ENCODE measurements at places on chromosomes 6 and 20.

DNA sequence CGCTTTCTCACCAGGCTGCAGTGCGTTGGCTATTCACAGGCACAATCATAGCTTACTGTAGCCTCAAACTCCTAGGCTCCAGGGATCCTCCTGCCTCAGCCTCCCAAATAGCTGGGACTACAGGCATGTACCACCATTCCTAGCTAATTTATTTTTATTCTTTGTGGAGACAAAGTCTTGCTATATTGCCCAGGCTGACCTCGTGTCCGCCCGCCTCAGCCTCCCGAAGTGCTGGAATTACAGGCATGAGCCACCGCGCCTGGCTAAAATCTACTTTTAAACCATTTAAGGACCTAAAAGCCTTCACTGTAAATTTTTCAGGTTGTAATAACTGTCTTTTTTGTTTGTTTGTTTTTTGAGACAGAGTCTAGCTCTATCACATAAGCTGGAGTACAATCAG lies 15.2 kb downstream of the SAMHD1 start:
- no peak for DNase-seq

GRCh38 chr20:24337069-24337468 lies 132.4 kb upstream of the SYNDIG1 start:
- DNase-seq, result no peak

- DNase-seq, result no peak
Measured at GRCh38 chr6:37667050-37667814, 30.5 kb downstream of the MDGA1 start.

GRCh38 chr6:106829451-106829850 lies 145.1 kb downstream of the CD24 start:
- DNase-seq, result no peak

DNA sequence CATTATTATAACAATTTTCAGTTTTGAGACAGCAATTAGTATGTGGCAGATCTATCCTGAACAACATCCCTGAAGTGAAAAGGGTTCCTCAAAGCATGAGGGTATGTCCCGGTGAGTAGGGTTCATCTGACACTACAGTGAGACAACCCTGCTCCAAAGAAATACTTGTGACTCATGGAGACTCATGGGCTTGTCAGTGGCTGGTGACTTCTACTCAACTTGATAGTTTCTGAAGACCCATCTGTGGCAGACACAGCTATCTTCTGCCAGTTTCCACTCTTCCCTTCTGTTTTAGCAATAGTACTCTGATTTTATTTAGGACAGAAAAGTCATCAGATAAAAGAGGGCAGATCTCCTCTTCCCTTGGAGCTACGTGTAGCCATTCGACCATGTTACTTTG lies 41.4 kb downstream of the MAP3K7 start:
- DNase-seq, result no peak

- no peak for DNase-seq
Measured at GRCh38 chr6:111741177-111741952, 131.9 kb downstream of the FYN start.

GRCh38 chr6:91268941-91269340 lies 682.1 kb upstream of the MAP3K7 start:
- DNase-seq, result no peak

DNA sequence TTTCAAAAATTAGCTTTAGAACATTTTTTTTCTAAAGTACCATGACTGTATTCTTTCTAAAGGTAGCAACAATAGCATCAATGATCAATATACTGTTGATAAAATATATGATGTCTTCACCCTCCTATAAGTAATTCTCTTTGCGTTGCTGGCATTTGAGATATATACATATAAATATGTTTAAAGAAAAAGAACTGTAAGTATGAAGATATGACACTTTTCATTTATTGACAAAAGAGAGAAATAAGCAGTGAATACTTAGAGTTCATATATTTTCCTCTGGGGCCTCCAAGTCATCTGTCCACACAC lies 49.4 kb upstream of the SCGN start:
- DNase-seq, result no peak

DNA sequence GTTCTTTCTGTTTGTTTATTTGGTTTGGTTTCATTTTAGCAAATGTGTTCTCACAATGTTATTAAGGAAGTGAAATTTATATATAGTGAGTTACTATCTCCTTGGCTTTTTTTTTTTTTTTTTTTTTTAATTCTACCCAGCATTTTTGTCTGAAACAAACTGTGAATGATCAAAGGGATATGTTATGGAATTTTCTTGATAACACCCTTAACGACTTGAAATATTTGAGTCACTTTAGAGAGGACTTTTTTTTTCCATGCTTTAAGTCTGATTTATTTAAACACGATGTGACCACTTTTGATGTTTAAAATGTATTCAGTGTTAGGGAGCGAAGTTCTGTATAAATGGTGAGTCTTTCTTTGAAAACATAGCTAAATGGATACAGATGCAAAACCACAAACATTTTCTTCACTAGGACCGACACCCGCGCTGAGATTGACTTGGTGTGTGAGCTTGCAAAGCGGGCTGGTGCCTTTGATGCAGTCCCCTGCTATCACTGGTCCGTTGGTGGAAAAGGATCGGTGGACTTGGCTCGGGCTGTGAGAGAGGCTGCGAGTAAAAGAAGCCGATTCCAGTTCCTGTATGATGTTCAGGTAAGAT lies 149.7 kb downstream of the MTHFD1L start:
- DNase-seq, result no peak

DNA sequence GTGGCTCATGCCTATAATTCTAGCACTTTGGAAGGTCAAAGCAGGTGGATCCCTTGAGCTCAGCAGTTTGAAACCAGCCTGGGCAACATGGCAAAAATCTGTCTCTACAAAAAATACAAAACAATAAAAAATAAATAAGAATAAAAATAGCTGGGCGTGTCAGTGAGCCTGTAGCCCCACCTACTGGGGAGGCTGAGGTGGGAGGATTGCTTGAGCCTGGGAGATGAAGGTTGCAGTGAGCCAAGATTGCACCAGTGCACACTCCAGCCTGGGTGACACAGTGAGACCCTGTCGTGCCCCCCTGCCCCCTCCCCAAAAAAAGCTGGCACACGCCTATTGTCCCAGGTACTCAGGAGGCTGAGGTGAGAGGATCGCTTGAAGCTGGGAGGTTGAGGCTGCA lies 35.1 kb upstream of the SRPK1 start:
- DNase-seq, result no peak

GRCh38 chr6:70180183-70180900 lies 122.5 kb downstream of the COL9A1 start:
- DNase-seq, result no peak

- DNase-seq, result no peak
Measured at GRCh38 chr6:163342571-163343539, 71.7 kb upstream of the QKI start.

GRCh38 chr20:50227506-50227905 lies 36.9 kb downstream of the CEBPB start:
- no peak for DNase-seq

DNA sequence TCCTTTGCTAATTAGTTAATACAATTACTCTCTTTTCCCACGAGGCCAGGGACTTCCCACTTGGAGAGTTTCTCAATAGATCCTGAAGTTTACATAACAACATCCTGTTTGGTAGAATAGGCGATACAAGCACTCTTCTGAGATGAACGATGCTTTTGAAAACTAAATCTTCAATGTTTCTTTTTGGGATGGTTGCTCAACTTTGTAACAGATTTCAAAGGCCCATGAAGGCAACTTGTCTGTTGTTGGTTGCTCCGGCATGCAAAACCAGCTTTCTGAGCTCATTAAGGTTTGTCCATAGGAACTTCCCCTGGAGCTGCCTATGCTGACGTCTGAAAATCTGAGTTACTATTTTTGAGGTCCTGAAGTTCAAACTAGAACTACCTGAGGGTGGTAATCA lies 25.9 kb upstream of the ROS1 start:
- no peak for DNase-seq

DNA sequence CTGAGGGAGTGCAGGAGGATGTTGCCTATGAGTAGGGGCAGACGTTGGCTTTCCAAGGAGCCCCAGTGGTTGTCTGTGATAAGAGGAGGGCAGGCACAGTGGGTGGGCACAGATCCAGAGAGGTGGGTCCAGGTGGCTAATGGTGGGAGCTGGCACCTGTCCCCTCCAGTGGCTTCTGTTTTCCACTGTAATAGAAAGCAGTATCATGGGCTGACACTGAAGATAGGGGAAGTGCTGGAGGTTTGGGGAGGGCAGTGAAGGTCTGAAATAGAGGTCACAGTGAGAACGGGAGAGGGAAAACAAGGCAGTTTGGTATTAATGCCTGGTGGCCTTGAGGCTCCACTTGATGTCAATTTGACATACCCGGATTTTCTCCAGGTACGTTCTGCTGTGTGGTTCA lies 10.5 kb upstream of the TXNDC5 start:
- no peak for DNase-seq

- DNase-seq, result no peak
Measured at GRCh38 chr6:37488476-37488875, 11.2 kb downstream of the CCDC167 start.

- DNase-seq, result no peak
Measured at GRCh38 chr20:35657271-35657670, 7.4 kb downstream of the CPNE1 start.

- DNase-seq, result no peak
Measured at GRCh38 chr20:34532756-34533155, 16.5 kb downstream of the DYNLRB1 start.

DNA sequence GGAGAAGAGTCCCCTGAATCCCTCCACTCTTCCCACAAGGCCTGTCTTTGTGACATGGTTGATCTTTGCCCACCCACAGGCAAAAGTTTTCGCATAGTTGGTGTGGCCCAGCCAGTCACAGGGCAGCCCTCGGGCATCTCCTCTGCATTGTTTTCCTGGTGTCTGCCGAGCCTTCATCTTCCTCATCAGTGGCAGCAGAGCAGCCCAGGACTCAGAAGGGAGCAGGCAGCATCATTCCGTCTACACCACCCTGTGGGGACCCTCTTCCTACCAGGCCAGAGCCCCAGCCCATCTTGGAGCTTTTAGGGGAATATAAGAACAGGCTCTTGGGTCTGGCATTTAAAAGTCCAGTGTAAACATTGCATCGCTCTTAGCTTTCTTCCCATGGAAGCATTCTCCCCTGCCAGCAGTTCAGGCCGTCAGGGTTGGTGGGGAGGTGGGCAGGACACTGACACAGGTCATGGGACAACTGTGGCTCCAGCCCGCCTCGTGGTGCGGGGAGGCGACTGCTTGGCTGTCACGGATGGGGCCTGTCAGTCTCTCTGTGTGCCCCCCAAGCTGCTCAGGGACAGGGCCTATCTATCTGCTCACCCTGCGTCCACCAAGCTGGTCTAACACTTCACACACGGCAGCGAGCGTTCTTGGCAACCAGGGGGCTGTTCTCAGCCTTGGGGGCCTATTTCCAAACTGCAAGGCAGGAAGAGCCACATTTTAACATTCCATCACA lies 38.3 kb downstream of the PDRG1 start:
- DNase-seq, result no peak

- DNase-seq, result no peak
Measured at GRCh38 chr20:58818586-58819285, 32.0 kb downstream of the GNAS-AS1 start.

DNA sequence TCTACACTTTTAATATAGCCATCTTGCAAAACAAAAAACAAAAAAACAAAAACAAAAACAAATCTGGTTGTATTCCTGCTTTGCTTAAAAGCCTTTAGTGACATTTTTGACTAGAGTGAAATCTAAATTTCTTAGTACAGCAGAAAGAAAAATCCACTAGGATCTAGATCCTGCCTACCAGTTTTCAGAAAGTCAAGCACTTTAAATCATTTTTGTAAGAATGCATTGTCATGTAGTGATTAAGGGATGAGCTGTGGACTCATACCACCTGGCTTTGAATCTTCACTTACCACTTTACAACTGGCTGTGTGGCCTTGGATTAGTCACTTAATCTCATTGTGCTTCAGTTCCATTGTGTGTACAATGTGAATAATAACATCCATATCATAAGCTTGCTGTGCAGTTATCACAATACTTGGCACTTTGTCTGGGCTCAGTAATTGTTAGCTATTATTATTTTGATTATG lies 4.0 kb downstream of the MKKS start:
- DNase-seq, result no peak

GRCh38 chr6:21098744-21099143 lies 494.8 kb upstream of the SOX4 start:
- DNase-seq, result no peak

DNA sequence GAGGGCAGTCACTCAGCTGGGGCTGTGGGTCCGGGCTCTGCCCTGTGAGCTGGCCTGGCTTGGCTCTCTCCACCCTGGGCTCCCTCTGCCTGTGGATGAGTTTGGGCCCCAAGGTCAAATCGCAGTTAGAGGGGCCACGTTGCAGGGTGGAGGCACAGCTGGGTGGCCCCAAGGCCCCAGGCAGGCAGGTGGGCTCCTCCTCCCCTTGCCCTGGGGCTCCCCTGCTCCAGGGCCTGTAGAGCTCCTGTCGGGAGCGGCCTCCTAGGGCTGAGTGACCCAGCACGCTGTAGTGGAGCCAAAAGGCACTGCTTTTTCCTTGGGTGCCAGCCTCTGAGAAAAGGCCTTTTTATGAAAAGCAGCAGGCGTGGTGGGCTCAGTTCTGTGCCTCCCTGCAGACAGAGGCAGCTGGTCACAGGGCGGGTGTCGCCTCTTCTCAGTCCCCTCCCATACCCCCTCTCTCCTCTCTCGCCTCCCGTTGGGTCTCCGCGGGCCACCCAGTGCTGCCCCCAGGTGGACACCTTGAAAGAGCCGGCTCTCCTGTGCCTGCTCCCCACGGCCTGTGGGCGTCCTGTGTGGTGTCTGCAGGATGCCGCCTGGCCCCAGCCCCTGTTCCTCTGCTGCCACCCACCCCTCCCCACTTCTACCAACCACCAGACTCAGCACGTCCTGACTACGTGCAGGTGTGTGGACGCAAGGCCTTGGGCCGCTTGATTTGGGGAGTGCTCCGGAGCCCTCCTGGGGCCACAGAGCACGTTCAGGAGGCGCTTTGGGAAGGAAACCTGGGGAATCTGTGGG lies 13.2 kb downstream of the SS18L1 start:
- DNase-seq, result peak; percentile 61

DNA sequence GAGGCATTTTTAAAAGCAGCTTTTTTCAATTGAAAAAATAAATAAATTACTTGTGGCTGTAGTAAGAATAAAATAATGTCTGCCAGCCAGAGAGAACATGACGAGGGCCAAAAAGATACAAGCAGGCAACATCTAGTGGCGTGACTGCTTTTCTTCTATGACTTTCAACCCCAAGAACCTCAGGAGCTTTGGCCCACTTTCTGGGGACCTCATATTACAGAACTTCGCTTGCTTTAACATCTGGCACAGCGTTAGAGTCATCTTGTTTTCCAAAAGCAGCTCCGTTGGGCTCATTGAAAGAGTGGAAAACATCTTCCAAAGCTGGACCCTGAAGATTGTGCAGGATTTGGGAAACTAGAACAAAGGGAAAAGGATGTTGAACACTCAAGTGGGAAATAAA lies 67.0 kb downstream of the ARMC2 start:
- DNase-seq, result no peak

DNA sequence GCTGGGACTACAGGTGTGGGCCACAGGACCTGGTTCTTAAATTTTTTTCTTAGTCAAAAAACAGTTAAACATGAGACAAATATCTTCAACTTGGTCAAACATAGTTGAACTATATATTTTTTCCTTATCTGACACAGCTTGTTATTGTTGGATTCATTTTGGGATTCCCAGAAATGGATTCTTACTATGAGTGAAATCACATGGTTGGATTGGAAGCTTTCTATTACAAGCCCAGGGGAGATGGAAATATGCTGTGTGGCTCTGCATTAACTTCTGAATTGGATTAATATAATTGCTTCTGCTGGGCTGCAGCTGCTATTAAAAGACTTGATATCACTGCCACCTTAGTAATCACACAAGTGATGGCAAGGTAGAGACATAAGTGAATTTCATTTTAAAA lies 126.4 kb upstream of the DUSP22 start:
- DNase-seq, result no peak

GRCh38 chr6:166904101-166904746 lies 52.1 kb downstream of the RNASET2 start:
- DNase-seq, result no peak

GRCh38 chr6:154319231-154319858 lies 37.3 kb downstream of the IPCEF1 start:
- DNase-seq, result no peak

Data from CD8-positive, alpha-beta memory T cell (primary cell).